ENCODE measurements at places on chromosomes 5 and 9. TPM values are rescaled to one million over a fixed set of nuclear protein-coding genes. Genes with fewer than 3 reads are reported as not detected.

Gene SERINC5
- 226 TPM for total RNA-seq

Gene IFNA13
- not detected for total RNA-seq

Gene PCDHB13
- total RNA-seq: 0.12 TPM

Gene IRGM
- total RNA-seq: 0.19 TPM

Gene CDH6
- 16.0 TPM for total RNA-seq

Gene CDC23
- 60.7 TPM for total RNA-seq

Gene RNF14
- 35.1 TPM for total RNA-seq

Gene SLC6A18
- total RNA-seq: not detected

Gene TAL2
- total RNA-seq: 1.4 TPM

Gene C9orf153
- total RNA-seq: not detected

Gene GRHPR
- 76.9 TPM for total RNA-seq

Gene SOX30
- 3.1 TPM for total RNA-seq

Gene GPR150
- total RNA-seq: 0.21 TPM

Gene IL13
- not detected for total RNA-seq

Gene OTP
- not detected for total RNA-seq

Gene LRRC26
- 3.0 TPM for total RNA-seq

Gene ZNG1C
- 29.3 TPM for total RNA-seq

Gene FBLL1
- not detected for total RNA-seq

Gene C1QTNF2
- not detected for total RNA-seq

Gene FCN2
- not detected for total RNA-seq

Gene ADGRV1
- 23.2 TPM for total RNA-seq

Gene C9orf78
- total RNA-seq: 44.1 TPM

Gene NINJ1
- 35.6 TPM for total RNA-seq

Gene MPDZ
- 0.23 TPM for total RNA-seq

Gene NEUROG1
- total RNA-seq: not detected

Gene FRMD3
- total RNA-seq: 0.12 TPM

Gene CENPP
- total RNA-seq: 7.8 TPM

Gene TAF11L5
- not detected for total RNA-seq

Gene EGFLAM
- not detected for total RNA-seq

Gene WDR38
- not detected for total RNA-seq

Gene LRRC8A
- 22.4 TPM for total RNA-seq

Gene PCDHA6
- total RNA-seq: 0.09 TPM

Gene FAM81B
- total RNA-seq: not detected

Gene TRIM36
- total RNA-seq: 1.3 TPM

Gene OLFML2A
- total RNA-seq: 1.1 TPM

Gene SLC6A3
- not detected for total RNA-seq

Gene RABGAP1
- total RNA-seq: 55.4 TPM

Gene SNCAIP
- total RNA-seq: 1.0 TPM

Gene CCDC187
- total RNA-seq: 0.09 TPM

Gene TEX48
- not detected for total RNA-seq

All from Caco-2 (cell line).